HS-5 (cell line): ENCODE measurements at places on chromosomes 3 and 15.

GRCh38 chr15:25714538-25714840 is 148.6 kb downstream of the ATP10A start:
- DNase-seq = no peak

- DNase-seq = no peak
These were observed 69.6 kb upstream of the MYZAP start for GRCh38 chr15:57522148-57522547.

DNA sequence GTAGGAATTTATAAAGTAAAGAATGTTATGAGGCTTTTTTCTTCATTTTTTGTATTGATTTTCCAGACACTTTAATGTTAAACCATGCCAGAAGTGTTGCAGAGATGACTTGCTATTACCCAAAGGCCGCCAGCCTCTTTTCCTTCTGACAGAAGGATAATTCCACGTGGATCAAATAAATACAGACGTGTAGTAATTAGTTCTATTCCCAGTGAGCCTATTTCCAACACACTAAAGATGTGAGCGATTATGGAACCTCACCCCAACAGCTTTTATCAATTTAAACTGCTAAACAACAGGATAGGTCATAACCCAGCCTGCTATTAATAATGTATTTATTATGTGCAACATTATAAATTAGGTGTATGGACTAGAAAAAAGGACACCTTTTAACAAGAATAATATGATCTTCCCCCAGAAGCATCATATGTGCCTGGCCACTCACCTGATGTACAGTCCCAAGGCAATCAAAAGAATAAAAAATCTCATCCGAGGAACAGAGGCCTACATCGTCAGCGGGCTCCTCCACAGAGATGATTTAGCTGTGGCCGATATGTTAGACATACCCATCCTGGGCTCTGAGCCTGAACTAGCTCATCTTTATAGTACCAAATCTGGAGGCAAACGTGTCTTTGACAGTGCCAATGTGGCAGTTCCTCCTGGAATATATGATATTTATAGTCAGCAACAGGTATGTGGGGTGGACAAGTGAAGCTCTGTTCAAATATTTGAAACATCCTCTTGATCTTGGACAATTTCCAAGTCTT is 125.9 kb upstream of the C15orf61 start:
- no peak for DNase-seq

DNA sequence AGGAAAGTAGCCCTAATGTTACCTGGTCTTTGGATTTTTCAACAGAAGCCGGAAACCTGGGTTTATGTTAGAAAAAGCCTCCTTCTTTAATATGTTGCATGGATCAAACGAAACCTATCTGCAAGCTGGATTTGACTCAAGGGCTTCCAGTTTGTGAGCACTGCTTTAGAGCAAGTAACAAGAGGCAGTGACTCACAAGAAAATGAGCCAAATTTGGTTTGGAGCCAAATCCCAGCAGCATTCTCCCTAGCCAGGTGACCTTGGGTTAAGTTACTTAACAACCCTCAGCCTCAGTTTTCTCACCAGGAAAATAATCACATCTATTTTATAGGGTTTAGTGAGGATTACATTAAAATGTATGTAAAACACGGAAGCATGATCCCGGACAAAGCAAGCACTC is 215.2 kb upstream of the PRICKLE2 start:
- DNase-seq = peak; percentile 42

GRCh38 chr3:168612671-168613070 is 516.9 kb upstream of the GOLIM4 start:
- no peak for DNase-seq

DNA sequence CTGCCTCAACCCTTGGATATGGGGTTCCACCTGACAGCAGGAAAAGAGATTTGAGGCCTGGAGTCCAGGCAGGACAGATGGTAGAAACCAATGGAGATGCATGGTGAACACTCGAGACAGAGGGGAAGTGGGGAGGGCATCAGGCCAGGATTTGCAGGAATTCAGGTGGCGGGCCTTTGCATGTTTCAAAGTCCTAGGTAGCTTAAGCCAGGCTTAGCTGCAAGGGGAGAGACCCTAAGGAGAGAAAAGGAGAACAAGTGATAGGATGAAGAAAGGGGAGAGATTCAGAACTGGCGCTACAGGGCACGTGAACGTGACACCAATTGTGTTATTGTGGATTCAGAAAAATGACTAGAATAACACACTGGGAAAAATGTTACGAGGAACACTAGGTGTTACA is 182.6 kb downstream of the PDZRN3 start:
- no peak for DNase-seq

- no peak for DNase-seq
These were observed 83.1 kb downstream of the PGPEP1L start for GRCh38 chr15:98924401-98925049.

DNA sequence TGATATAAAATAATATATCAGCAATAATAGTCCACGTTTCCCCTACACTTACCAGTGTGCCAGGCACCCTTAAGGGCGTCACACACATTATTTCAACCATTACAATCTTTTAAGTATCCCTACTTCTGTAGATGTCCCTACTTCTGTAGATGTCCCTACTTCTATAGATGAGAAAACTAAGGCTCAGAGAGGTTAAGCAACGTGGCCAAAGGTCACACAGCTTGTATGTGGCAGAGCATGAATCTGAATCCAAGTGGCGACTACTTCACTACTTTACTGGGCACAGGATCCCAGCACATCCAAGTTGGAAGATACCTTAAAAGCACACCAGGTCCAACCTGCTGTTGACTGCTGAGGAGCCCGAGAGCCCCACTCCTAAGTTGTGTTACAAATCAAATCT is 77.5 kb downstream of the TLE3 start:
- no peak for DNase-seq

- DNase-seq = no peak
These were observed 114.3 kb upstream of the ARHGEF3 start for GRCh38 chr3:56915966-56916586.

DNA sequence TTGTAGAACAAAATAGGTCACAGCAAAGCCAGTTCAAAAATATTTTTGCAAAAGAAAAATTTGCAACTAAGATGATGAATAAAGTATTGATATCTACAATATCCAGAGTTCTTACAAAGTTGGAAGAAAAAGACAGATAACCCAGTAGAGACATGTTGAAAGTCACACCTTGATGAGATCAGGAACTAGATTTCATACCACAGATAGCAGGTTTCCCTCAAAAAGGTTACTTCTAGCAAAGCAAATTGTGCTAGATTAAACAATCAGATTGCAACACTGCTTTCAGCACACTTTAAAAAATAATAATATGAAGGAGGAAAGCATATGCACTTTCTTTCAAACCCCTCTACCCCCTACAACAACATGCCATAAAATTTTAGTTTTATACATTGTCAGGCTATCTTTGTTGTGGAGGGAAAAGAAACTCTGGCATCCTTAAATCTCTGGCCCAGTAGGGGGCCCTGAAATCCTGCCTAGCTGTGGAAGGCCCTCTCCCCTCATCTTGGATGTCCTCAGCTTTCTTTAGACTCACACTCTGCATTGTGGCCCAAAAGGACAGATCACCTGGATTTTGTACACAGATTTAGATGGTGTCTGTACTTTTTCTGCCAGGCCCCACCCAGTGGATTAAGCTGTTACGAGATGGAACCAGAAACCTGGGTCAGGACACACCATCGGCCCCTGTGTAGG is 50.9 kb downstream of the CCR3 start:
- DNase-seq = no peak

DNA sequence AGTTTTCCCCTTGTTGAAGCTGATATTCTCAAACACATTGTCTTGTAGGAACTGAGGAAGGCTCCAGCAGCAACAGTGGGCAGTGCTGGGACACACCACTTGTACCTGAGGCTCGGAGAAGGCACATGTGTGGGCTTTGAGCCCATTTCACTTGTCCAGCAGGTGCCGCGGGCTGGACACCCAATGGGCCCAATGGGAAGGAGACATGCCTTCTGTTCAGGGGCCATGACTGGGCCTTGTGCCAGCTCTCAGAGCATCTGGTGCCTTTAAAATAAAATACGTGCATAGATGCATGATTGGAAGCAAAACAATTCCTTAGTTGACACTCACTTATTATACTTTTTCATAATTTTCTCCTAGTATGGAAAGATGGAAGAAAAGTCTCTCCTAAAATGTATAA is 334.2 kb downstream of the KLF13 start:
- DNase-seq = no peak

GRCh38 chr15:73873889-73874511 is 636 bp downstream of the TBC1D21 start:
- no peak for DNase-seq

GRCh38 chr3:32281570-32282106 is 43.2 kb downstream of the CMTM8 start:
- no peak for DNase-seq

GRCh38 chr15:95341686-95342085 is 988.8 kb upstream of the NR2F2 start:
- no peak for DNase-seq

GRCh38 chr3:59733041-59733809 is 683.4 kb upstream of the CFAP20DC start:
- DNase-seq = no peak

DNA sequence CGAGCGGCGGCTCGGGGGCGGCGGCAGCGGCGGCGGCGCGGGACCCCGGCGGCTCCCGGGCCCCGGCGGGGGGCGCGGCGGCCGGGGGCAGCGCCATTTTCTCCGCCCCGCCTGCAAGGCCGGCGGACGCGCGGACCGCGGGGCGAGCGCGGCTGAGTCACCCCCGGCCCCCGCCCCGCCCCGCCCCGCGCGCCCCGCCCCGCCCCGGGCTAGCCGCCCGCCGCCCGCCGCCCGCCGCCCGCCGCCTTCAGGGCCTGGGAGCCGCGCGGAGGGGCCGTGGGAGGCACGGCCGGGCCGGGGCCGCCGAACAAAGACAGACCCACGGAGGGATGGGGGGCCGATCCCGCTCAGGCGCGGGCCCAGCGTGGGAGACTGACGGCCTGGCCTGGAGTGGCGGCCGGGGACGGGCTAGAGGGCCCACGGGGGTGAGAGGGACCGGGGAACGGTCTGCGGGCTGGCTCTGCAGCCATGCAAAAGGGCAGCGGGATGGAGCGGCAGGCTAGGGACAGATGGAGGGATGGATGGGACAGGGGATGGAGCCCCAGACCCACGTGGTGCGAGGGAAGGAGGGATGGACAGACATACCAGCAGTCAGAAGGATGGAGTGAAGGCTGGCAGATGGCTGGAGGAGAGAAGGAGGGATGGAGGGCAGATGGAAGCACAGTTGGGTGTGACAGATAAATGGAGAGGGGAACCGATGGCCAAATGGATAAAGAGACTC is at the start of gene EIF4E3:
Gene EIF4E3 (minus strand): TSS at position 132 of the 721 bp plus-strand sequence. CDS start 35 bp downstream, at position 97.
- no peak for DNase-seq

GRCh38 chr3:141913150-141913811 is 36.8 kb downstream of the ATP1B3 start:
- peak; percentile 16 for DNase-seq

- no peak for DNase-seq
These were observed 554.8 kb downstream of the NAALADL2 start for GRCh38 chr3:175413926-175414325.

- DNase-seq = no peak
These were observed 247.9 kb downstream of the ZMAT3 start for GRCh38 chr3:178823591-178824246.

GRCh38 chr3:119681279-119681678 is 4.1 kb upstream of the COX17 start:
- no peak for DNase-seq

GRCh38 chr3:9915254-9916141 is 1.4 kb upstream of the IL17RC start:
- no peak for DNase-seq

DNA sequence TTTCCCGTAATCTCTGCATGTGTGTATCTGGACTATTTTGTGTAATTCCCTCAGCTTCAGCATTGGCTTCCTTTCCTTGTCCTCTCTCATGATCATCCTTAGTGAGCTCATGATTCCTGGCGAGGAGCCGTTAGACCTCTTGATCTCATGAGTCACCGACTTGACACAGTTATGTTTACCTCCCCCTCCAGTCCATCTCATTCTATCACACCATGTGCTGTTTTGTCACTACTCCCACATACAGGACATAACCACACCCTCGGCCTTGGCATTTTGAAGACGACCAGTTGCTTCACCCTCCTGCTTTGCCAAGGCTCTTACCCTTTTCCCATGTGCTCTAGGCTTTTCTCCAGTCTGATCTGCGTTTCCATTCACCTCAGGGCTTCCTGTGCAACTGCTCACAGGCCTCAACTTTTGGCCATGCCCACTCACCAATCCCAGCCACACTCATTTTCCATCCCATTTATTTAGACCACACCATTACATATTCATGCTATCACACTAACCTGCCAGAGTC is 41.5 kb downstream of the CP start:
- peak; percentile 100 for DNase-seq

- no peak for DNase-seq
These were observed 63.6 kb downstream of the LINGO1 start for GRCh38 chr15:77568973-77569728.

GRCh38 chr3:21542656-21543379 is 208.2 kb downstream of the ZNF385D start:
- no peak for DNase-seq

- DNase-seq = peak; percentile 43
These were observed 2.6 kb downstream of the LIMD1 start for GRCh38 chr3:45597171-45597570.

GRCh38 chr15:100105101-100105500 is 236.7 kb downstream of the ADAMTS17 start:
- no peak for DNase-seq

DNA sequence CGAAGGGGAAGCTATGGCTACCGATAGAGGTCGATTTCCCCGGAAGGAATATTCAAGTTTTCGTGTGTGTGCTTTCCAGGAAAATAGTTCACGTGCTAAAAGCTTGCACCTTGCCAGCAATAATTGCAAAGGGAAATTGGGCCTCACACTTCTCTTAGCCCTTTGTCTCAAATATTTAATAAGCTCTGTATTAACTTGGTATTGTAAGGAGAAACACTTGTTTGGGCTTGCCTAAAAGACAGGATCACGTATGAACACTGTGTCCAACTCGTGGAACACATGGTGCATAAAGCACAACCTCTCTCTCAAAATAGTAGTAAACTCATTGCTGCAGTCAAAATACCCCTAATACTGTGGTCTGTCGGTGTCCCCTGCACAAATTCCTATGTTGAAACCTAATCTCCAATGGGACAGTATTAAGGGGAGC is 352 bp upstream of the TMF1 start:
- DNase-seq = no peak

- no peak for DNase-seq
These were observed 970 bp downstream of the DPPA4 start for GRCh38 chr3:109336291-109336861.

GRCh38 chr3:151896246-151897012 is 23.0 kb downstream of the SUCNR1 start:
- DNase-seq = no peak

- DNase-seq = no peak
These were observed 102.2 kb downstream of the PTPRG start for GRCh38 chr3:61663356-61664104.

DNA sequence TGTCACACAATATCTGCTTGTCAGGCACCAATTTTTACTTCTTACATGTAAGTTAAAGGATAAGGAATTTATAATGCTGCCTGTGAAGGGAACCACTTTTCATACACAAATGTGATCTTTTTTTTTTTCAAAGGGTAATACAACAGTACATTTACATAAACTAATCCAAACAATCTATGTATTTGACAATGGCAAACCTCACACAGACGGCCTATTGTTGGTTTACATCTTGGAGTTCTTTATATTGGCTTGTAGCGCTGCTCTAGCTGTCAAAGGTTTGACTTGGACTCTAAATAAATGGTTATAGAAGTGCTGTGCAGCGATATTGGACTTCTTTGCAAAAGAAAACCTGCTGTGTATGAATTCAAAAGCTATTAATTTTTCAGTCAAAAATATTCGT is 598.0 kb downstream of the FOXP1 start:
- no peak for DNase-seq
